RWPE2 (cell line): ENCODE measurements at places on chromosomes 7 and 10.

GRCh38 chr10:53209944-53210611 lies 437.5 kb upstream of the MBL2 start:
- DNase-seq: no peak

GRCh38 chr7:111853201-111853990 lies 291.1 kb upstream of the IMMP2L start:
- no peak for DNase-seq

DNA sequence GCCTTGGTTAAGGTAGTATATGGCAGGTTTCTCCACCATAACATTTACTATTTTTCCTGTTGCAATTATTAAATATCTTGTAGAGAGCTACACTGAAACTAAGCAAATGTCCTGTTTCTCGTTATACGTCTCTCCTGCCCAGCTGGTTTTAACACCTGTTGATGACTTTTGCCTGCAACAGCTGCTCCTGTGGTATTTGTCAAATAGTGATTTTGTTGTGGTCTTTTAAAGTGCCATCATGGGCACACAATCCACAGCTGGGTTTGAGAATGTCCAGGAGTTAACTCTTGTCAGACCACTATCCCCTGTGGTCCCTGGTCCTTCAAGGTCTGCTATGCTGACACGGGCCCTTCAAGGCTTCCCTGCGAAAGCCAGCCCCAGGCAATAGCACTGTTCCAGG lies 24.9 kb upstream of the SEC61G start:
- no peak for DNase-seq

DNA sequence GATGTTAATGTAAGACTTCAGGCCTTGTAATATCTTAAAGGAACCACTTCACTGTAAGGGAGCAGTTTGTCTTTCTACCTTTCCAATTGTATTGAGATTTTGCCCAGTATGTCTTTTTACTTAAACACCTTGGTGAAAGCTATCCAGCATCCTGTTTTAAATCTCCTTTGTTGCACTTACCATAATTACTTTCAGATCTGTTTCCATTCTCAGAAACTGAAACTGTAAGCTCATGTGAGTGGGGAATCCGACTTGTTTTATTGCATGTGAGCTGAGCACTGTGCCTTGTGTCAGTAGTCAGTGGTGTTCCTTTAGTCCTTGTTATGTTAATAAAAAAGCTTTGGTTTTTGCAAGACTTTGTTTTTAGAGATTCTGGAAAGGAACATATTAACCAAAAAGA lies 42.2 kb downstream of the BMPR1A start:
- no peak for DNase-seq

DNA sequence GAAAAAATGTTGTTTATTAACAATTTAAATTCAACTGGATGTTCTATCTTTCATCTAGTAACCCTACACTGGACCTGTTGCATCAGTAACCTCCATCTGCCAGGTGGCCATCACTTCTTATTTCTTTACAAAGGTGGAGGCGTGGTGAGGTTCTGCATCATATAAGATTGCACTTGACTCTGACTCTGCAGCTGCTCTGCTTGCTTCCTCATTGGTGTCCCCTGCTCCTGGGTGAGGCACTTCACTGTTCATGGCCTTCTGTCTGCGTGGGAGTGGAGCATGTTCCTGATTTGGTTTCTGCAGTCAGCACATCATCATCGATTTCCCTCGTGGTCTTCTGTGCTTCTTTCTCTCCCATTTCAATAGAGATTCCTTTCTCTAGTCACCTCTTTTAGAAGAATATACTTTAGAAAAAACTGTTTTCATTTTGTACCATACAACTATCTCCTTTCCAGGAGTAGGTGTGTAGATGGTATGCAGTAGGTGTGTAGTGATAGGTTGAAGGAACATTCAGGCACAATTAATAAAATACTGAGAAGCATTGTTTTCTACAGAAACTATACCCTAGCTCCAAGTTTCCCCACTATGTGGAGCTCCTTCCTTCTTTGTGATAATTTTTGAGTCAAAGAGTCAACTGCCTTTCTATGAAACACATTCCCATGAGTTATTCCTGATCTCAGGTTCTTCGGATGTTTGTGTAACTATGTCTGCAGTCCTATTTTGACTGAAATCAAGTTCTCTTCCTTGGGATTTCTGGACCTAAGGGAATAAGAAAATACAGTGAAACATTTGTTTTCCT lies 231.7 kb upstream of the CNTNAP2 start:
- no peak for DNase-seq

- DNase-seq: no peak
These were observed 15.5 kb upstream of the SEMA3C start for GRCh38 chr7:80934321-80934720.

DNA sequence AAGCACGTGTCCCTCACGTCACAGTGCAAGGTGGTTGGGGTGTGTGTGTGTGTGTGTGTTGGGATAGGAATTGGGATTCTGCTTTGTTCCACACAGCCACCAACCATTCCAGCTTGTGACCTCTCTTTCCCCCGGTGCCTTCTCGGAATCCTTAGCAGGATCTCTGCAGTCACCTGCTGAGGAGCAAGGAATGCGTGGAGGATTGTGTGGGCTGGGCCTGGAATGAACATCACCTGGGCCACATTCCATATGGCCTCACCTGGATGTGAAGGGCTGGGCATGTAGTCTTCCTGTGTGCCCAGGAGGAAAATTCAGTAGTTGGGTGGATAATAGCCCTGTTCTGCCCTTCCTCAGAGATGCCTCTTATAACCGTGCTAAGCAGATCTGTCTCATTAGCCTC lies 113.8 kb downstream of the CHN2 start:
- DNase-seq: no peak

DNA sequence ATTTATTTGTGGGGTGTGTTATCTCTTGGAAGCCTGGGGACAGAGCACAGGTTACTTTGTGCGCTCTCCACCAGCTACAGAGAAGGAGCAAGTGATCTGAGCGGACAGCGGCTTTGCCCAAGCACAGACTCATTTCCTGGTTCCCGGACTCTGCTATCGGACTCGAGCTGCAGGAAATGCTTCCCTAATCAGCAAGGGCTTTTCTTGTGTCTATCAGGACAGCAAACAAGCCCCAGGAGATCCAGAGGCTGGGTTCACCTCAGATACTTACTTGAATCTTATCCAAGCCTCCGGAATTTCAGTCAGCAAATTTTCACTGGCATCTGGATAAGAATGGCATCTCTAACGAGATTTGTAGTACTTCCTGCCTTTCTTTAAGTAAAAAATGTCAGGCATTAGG lies 27.8 kb downstream of the MRC1 start:
- no peak for DNase-seq

GRCh38 chr7:151110941-151111645 lies 24.8 kb downstream of the AGAP3 start:
- DNase-seq: no peak

DNA sequence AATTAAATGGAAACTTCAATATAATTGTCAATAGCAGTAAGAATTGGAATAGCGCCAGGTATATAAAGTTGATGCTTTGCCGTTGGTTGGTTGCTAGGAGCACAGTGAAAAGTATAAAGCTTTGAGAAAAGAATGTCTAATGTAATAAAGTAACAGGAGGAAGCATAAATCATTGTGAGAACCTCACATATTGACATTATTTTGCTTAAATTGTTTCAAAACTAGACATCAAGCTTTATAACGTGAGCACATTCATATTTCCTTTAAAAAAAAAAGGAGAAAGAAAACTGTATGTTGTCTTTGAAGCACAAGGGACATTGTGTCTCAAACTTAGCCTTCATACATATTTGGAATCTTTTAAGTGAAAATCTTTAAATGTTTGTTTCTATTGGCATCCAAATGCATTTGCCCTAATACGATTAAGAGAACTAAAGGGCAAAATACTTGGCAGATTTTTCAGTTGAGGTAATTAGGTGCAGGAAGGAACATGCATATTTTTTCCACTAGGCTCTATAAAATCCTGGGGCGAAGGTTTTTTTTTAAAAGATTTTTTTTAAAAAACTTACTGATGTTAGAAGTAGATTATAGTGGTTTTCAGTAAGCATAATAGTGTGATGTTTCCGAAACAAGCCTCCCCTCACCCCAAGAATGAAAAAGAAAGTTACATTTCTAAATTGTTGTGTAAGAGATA lies 92.4 kb downstream of the ARID5B start:
- no peak for DNase-seq

- DNase-seq: no peak
These were observed at the start of gene SEMA4G for GRCh38 chr10:100969187-100970075. TSS of gene SEMA4G (plus strand) at chr10:100969504. CDS start at chr10:100972913, 3,409 bp downstream.

DNA sequence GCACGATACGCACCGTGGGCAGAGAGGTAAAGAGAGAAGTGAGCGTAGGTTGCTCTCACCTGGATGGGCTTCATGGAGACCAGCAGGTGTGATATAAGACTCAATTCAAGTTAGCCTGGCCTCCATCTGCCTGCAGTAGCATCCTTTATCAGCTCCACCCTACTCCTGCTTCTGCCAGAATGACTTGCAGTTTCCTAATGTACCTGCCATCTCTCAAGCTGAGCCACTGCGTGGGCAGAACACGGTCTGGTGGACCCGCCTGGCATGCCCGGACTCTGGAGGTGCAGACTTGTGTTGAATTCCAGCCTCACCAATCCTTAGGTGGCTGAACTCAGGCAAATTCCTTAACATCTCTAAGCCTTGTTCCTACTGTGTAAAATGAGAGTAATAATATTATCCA lies 64.3 kb downstream of the STEAP1B start:
- DNase-seq: no peak
